NCI-H460 (cell line): ENCODE measurements at places on chromosomes 6 and 20. TPM values are rescaled to one million over a fixed set of nuclear protein-coding genes. Genes with fewer than 3 reads are reported as not detected.

DNA sequence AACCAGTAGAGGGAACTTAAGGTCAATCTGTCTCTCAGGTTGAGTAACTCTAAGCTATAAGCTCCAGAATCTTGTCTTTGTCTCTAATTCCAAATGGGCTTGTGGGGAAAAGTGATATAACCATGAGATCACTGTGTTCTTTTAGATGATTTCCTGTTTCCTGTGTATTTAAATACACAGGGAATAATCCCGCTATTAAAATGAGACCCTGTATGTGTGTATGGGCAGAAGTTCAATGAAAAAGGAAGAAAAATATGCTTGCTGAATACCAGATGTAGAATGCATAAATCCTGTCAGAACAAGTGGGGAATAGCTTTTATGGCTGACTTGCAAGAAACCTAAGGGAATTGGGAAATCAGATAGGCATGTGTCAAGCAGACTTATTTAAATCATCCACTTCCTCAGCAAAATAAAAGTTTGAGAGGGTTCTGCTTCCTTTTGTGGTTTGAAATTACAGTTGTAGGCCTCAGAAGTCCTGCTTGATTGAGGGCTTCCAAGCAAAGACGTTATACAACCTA lies 164.7 kb upstream of the PDE7B start:
- no peak for DNase-seq

DNA sequence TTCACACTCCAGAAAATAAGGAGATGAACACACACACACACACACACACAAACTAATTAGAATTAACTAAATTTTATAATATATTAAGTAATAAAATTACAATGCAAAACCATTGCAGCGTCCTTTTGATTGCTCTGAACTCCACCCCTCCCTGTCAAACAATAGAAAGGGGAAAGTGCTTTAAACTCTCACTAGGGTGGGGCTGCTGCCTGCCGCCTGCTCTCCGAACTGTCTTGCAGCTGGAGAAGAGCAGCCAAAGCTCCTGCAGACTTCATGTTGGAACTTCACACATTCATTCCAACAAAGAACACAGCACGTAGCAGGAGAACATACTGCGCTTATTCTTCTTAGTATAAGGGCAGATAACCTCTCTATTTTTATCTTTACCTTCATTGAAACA lies 83.2 kb downstream of the GCLC start:
- no peak for DNase-seq

MCCD1 gene
- not detected in 2 replicates for total RNA-seq

DNA sequence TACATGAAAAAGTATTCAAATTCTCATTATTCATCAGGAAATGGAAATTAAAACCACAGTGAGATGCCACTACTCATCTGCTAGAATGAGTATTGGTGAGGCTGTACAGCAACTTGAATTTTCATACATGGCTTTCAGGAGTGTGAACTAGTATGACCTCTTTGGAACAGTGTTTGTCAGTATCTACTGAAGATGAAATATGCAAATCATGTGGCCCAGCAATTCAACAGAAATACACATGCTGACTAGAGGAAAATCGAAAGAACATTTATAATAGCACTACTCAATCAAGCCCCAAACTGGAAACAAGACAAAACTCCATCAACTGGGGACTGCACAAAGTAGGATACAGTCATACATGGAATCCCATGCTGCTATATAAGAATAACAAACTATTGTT lies 102.2 kb downstream of the DCDC2 start:
- no peak for DNase-seq

GRCh38 chr6:134031696-134032255 lies 20.6 kb downstream of the SLC2A12 start:
- no peak for DNase-seq

EPHA7 gene
- 0.02 and 0.06 TPM in 2 replicates for total RNA-seq

ALDH8A1 gene
- total RNA-seq = 0.20 TPM in 1 of 2 replicates, not detected in the other

GRCh38 chr20:18907353-18907752 lies 93.8 kb downstream of the SCP2D1 start:
- DNase-seq = no peak
